ENCODE measurements at places on chromosomes 5 and 9. TPM values are rescaled to one million over a fixed set of nuclear protein-coding genes. Genes with fewer than 3 reads are reported as not detected.

SPATA31D1 gene
- total RNA-seq, result not detected

CCDC171 gene
- total RNA-seq, result 2.1 TPM

PCDHA8 gene
- not detected for total RNA-seq

MUSK gene
- total RNA-seq, result 0.18 TPM

CRAT gene
- 78.4 TPM for total RNA-seq

SNX24 gene
- 23.7 TPM for total RNA-seq

SLC4A9 gene
- total RNA-seq, result not detected

FAM151B gene
- 2.9 TPM for total RNA-seq

TAF11L10 gene
- total RNA-seq, result not detected

FOXD4 gene
- total RNA-seq, result not detected
